ENCODE measurements at places on chromosomes 4 and X. TPM values are rescaled to one million over a fixed set of nuclear protein-coding genes. Genes with fewer than 3 reads are reported as not detected.

DNA sequence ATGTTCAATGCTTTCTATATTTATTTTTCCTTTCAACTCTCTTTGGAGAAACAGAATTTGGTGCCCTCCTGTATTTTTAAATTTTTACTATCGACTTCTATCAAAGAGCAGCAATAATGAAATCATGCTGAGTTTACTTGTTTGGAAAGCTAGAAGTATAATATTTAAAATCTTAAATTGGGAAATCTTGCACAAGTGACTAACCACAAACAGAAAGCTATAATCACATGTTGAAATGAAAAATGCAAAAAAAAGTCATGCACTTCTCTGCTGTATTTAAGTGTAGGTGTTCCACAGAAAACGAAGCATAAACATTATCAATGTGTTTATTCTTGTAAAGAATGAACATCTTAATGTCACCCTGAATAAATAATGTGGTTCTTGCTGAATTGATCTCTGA is 306.1 kb downstream of the PCDH18 start:
- DNase-seq = no peak

GRCh38 chr4:83054928-83055327 is 19.9 kb downstream of the COPS4 start:
- peak; percentile 7 for DNase-seq

DNA sequence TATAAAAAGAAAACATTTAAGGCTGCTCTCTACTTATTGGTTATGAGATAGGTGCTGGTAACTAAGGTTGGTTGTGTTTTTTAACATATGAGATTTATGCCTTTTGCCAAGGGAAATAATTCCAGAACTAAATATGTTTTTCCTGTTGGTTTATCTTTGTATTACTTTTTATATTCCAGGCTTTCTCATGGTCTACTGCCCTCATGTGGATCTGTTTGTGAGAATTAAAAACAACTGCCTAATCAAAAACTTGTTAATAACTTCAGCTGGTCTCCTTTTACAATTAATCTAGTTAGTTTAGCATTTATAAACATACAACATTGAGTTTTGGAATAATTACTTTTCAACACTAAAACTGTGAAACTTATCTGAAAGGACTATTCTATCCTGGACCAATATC is 1208.3 kb downstream of the ADGRL3 start:
- DNase-seq = no peak

GRCh38 chrX:39972340-39972739 is 125.4 kb downstream of the BCOR start:
- DNase-seq = no peak

GRCh38 chr4:10688022-10688421 is 3.5 kb upstream of the CLNK start:
- no peak for DNase-seq

DNA sequence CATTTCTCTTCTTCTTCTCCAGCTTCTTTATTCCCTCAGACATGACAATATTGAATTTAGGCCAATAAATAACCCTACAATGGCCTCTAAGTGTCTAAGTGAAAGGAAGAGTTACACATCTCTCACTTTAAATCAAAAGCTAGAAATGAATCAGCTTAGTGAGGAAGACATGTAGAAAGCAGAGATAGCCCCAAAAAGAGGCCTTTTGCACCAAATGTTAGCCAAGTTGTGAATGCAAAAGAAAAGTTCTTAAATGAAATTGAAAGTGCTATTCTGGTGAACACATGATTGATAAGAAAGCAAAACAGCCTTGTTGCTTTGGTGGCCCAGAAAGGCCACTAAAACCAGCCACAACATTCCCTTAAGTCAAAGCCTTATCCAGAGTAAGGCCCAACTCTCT is 146.2 kb upstream of the HHIP start:
- DNase-seq = no peak

DNA sequence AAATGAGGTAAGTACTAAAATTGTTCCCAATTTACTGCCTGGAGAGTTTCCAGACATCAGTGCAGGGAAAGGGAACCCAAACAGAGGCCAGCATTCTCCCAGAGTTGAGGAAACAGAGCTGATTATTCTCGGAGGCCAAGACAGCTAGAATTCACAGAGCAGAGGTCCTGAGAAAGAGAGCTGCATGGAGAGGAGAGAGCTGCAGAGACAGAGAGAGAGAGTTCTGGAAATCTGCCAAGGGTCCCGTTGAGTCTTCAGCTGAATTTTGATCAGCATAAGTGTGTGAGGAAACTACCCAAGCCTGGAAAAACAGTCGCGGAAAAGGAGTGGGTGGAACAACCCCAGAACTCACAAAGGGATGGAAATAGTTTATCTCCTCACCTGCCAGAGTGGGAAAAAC is 43.8 kb upstream of the GPR173 start:
- no peak for DNase-seq

The MGAT4D gene
- not detected for total RNA-seq

The SLIT2 gene
- 3.8 TPM for total RNA-seq

The KLKB1 gene
- total RNA-seq = 2.9 TPM

The GABRB1 gene
- not detected for total RNA-seq

The F11 gene
- 0.86 TPM for total RNA-seq

GRCh38 chr4:26345565-26345938 is 24.7 kb downstream of the RBPJ start:
- DNase-seq = no peak

DNA sequence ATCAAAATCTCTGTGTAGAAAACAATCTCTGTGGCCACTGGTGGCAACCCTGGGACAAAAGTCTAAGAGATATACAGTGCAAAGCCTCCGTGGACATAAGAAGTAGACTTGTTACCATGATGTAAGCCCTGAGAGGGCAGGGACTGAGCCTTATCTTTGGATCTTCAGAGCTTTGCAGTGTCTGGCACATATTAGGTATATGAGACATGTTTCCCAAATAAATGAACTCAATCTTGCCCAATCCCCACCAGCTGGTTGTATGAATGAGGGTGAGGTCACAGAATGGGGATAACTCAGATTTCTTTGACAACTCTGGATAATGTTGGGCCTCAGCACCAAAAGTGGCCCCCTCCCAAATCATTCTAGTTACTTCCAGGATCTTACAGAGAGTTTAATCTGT is 511.4 kb upstream of the DIPK2B start:
- DNase-seq = no peak

DNA sequence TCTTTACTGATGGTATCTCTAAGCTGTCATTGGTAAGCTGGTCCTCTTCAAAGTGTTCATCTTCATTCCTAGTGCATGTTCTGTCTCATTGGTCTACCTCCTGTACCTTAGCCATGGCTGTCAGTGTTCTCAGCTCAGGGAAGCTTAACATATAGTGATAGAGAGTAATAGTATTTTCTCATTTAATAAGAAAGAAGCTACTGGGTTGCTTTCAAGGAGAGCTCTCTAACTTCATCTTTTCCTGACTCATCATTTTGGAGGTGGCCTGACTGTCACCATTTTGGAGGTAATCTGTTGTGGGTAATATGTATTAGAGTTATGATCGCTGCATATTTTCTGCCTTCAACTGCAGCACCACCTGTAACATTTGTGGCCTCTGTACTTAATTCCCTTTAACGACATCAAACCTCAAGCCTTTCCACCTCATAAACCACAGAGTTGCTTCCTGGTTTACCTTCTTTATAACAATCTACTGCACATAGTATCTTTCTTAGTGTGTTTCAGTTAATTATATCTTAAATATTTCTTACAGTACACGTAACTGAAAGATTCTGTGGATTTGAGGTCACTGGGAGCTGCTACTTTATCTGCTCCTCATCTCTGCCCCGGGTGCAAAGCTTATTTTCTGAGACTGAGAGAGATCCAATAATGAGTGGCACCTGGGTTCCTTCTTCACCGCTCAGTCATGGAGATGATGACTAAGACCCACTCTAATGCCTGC is 474.0 kb upstream of the TECRL start:
- DNase-seq = no peak

DNA sequence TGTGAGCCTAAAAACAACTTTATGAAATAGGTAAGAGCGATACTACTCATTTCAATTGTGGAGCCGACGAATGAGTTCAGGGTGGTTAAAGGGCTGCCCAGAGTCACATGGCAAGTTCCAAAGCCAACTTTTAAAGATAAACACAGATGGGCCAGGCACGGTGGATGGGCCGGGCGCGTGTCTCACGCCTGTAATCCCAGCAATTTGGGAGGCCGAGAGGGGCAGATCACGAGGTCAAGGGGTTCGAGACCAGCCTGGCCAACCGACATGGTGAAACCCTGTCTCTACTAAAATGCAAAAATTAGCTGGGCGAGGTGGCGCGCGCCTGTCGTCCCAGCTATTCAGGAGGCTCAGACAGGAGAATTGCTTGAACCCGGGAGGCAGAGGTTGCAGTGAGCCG is 914 bp upstream of the C4orf36 start:
- DNase-seq = no peak

- no peak for DNase-seq
Measured at GRCh38 chr4:2069161-2069971, 10.2 kb downstream of the NAT8L start.

The FRG2 gene
- total RNA-seq = not detected

GRCh38 chr4:92825791-92826190 is 522.0 kb downstream of the GRID2 start:
- no peak for DNase-seq

- DNase-seq = no peak
Measured at GRCh38 chrX:39238006-39238405, 436.7 kb downstream of the MID1IP1 start.
